ENCODE measurements at places on chromosomes 16 and 17.

GRCh38 chr17:14323522-14323981 lies 22.7 kb downstream of the HS3ST3B1 start:
- no peak overlapping the region for H3K27ac ChIP-seq
- H3K4me1 ChIP-seq, result peaks cover 68% of the 10 kb centered on the region
- no peak overlapping the region for H3K4me3 ChIP-seq
- H3K36me3 ChIP-seq, result peaks cover 4% of the 10 kb centered on the region

DNA sequence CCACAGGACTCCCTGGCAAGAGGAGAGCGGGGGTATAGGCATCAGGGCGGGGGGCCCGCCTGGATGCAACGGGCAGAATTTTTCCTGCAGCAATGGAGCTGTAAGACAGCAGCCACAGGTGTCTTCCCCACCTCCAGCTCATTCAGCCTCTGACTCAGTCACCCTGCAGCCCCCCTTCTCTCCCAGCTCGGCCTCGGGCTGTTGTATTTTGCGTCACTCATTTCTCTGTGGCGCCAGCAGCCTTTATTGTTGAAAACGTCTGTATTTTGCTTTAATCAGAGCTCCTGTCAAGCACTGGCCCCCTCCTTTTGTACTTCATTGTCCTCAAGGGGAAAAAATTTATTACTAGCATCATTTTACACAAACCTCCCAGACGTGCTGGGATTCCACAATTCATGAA lies 117.7 kb downstream of the WSCD1 start:
- H3K4me3 ChIP-seq, result no peak overlapping the region
- peaks cover 6% of the 10 kb centered on the region for H3K27me3 ChIP-seq
- H3K36me3 ChIP-seq, result no peaks in the 10 kb centered on the region

GRCh38 chr16:2831203-2831602 lies 1.1 kb downstream of the ZG16B start:
- H3K4me1 ChIP-seq, result no peaks in the 10 kb centered on the region
- H3K4me3 ChIP-seq, result no peak overlapping the region
- H3K27ac ChIP-seq, result no peak overlapping the region
- DNase-seq, result no peak

- H3K4me3 ChIP-seq, result no peak overlapping the region
- DNase-seq, result no peak
- no peak overlapping the region for H3K27ac ChIP-seq
- H3K36me3 ChIP-seq, result peaks cover 18% of the 10 kb centered on the region
- no peaks in the 10 kb centered on the region for H3K27me3 ChIP-seq
Observed at GRCh38 chr17:78111016-78111726, 17.4 kb downstream of the TMC6 start.

DNA sequence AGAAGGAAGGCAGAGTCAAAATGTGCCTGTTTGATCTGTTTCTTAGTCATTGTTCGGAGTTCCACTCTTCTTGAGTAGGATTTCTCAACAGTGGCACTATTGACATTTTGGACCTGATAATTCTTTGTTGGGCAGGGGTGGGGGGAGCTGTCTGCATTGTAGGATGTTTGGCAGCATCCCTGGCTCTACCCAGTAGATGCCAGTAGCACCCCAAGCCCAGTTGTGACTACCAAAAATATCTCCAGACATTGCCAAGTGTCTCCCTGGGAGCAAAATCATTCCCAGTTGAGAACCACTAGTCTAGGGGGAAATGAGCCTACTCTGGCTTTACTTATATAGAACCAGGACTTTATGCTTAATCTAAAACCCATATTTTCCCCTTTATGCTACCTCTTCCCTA lies 1.1 kb upstream of the GFOD2 start:
- peaks cover 26% of the 10 kb centered on the region for H3K4me1 ChIP-seq
- no peaks in the 10 kb centered on the region for H3K27me3 ChIP-seq
- H3K4me3 ChIP-seq, result peak overlapping the region; percentile 94
- H3K27ac ChIP-seq, result peak overlapping the region; percentile 94

GRCh38 chr16:68972720-68973119 lies 129.4 kb downstream of the TANGO6 start:
- H3K27me3 ChIP-seq, result no peaks in the 10 kb centered on the region
- H3K36me3 ChIP-seq, result peaks cover 21% of the 10 kb centered on the region
- H3K27ac ChIP-seq, result no peak overlapping the region
- H3K4me3 ChIP-seq, result no peak overlapping the region
